ENCODE measurements at places on chromosomes 5 and 9. TPM values are rescaled to one million over a fixed set of nuclear protein-coding genes. Genes with fewer than 3 reads are reported as not detected.

DNA sequence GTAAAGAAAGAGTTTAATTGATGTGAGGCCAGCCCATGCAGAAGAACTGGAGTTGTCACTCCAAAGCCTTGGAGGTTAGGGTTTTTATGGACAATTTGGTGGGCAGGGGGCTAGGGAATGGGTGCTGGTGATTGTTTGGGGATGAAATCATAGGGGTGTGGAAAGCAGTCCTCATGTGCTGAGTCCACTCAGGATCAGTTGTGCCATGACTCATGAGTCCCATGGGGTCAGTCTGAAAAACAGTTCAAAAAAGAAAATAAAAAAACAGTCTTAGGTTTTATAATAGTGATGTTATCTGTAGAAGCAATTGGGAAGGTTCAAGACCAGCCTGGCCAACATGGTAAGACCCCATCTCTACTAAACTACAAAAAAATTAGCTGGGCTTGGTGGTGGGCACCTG, 162.3 kb downstream of the KDM4C start:
- DNase-seq, result no peak

GRCh38 chr5:141223112-141223783, at the start of gene PCDHB14:
PCDHB14 (plus strand) TSS chr5:141223343; CDS start chr5:141223506, 163 bp downstream.
- no peak for DNase-seq

DNA sequence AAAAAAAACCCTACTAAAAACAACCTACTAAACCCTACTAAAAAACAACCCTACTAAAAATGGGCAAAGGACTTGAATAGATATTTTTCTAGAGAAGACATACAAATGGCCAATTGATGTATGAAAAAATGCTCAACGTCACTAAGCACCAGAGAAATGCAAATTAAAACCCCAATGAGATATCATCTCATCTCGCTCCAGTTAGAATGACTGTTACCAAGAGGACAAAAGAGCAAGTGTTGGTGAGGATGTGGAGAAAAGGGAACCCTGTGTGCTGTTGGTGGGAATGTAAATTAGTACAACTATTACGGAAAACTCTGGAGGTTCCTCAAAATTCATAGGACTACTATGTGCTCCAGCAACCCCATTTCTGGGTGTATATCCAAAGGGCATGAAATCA, 10.8 kb downstream of the SDHA start:
- DNase-seq, result no peak

CXCL14 gene
- 19.6 TPM for total RNA-seq

DNA sequence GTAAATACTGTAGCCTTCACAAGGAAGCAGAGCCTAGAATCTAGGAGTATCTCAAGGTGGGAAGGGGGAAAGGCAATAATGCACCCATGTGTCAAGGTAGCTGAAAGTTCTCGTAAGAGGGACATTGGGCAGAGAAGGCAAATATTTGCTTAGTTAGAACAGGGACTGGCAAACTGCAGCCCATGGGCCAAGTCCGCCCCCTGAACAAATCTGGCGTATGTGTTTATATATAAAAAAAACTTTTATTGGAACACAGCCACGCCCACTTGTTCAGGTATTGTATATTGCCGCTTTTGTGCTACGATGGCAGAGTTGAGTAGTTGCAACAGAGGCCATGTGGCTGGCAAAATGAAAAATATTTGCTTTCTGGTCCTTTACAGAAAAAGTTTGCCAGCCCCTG, 16.1 kb downstream of the KCNN2 start:
- DNase-seq, result no peak

TSSK1B gene
- total RNA-seq, result not detected

GRCh38 chr5:116473706-116474105, 100.9 kb downstream of the SEMA6A start:
- DNase-seq, result no peak
